Tibial artery (tissue), 4 donors: ENCODE measurements at places on chromosomes 1 and 21.

DNA sequence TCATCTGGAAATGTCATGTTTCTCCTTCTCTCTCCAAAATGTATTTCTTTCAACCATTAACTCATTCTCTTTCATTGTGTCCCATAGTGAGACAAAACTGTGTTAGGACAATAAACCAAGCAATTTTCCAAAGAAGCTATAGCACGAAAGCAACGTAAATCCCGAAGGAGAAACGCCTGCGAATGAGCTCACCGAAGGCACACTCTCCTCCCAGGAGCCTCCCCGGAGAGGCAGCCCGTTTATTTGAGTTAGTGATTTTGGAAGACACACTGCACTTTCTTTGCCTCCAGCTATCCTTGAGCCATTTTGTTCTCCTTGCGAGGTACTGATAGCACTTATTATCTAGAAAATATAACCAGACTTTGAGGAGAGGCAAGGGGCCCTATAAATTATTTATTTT lies 41.2 kb downstream of the RSPH1 start:
- DNase-seq, result no peak

DNA sequence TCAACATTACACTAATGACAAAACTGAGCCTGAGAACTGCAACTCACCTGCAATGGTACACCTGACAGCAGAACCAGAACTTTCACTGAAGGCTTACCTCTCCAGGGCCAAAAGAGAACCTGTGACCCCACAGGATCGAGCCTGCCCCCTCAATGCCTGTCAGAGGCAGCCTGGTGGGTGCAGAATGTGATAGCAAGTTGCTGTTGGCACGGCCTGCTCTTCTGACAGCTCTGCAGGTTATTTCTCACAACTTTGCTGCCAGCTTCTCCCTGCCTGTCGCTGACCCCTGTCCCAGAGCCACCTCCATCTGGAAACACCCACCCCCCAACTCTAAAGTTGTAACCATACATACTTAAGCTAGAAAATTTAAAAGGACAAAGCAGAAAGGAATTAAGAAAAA lies 35.2 kb downstream of the HIVEP3 start:
- DNase-seq, result no peak

GRCh38 chr1:59125154-59125553 lies 171.7 kb upstream of the FGGY start:
- no peak for DNase-seq

DNA sequence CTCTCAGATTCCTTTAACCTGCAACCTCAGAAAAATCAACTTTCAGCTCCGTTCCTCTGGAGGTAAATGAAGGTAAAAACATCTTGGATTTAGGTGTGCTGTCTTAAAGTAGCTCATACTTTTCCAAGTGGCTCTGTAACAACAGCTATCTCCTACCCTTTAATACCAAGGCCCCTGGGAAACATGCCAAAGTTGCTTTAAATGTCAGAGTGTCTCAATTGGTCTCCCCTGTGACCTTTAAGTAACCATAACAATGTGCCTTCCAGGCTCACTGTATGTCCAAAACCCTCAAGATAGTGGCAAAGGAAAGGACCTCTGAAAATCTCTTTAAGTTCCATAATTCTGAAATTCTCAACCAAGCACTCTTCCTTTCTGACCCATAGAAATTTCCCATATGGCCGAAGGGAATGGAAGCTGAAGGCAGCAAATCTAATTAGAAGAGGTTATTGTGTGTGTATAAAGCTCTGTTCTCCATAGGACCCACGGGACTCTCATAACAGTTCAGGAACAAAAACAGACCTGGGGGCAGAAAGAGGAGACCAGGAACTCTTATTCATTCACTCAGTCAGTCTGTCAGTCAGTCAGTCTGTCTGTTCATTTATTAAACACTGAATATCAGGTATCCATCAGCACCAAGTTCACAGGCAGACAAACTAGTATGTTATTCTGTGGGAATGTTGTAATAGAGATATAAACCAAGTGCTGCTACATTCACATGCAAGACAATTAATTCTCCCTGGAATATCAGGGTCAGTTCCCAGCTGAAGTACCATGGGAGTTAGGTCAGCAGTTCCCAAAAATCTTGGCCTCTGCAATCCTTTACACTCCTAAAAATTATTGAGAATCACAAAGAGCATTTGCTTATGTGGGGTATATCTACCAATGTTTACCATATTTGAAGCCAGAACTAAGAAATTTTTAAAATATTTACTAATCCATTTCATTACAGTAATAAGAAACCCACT lies 19.1 kb downstream of the ASTN1 start:
- no peak for DNase-seq

DNA sequence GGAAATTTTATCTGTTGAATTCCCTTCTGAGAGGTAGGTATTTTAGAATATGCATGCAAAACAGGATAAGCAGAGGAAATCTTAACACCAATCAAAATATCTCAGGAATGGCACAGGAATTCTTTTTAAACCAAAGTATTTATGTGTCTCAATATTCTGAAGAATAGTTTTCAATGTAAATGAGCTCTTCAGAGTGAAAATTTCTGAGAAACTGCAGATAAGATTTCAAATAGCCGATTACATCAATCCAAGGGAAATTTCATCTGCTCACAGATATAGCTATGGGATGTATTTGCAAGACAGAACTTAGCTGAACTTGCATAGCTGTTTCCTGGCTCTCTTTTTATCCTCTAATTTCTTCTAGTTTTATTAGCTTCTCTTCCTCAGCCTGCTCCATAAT lies 209.5 kb downstream of the GRIK1 start:
- no peak for DNase-seq

- peak; percentile 57 for DNase-seq
Observed at GRCh38 chr1:243849421-243850201, 432 bp downstream of the AKT3 start.

DNA sequence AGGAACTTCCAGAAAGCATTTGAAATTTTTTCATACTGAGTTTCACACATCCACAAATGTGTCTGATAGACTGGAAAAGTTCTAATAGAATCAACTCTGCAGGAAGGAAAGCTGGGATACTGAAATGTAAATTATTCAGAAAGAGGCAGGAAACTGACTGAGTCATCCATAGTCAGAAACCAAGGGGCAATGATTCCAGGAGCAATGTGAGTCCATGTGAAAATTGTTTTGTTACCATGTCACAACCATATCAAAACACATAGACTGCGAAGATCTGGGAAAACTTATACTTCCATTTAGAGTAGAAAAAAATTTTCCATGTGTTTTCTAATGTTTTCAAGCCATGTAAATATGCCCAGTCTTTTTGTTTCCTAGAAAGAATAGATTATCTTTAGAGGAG lies 142.3 kb upstream of the TMPRSS15 start:
- DNase-seq, result no peak

GRCh38 chr1:178145605-178146004 lies 51.7 kb downstream of the RASAL2 start:
- DNase-seq, result no peak

DNA sequence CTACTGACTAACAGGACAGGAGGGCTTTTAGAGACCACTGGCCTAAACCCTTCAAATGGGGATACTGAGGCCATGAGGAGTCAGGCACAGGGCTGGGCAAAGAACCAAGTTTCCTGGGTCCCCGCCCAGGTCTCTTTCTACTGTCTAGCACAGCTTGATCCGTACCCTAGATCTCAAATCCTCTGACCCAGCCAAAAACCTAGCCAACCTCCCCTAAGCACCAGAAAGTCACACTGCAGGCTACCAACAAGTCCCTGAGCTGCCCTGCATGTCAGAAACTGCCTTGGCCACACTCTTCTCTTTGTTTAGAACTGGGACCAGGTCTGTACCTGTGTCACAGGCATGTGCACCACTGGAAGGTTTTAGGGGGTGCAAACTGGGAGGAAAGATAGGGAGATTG lies 33.6 kb downstream of the AHDC1 start:
- DNase-seq, result no peak

DNA sequence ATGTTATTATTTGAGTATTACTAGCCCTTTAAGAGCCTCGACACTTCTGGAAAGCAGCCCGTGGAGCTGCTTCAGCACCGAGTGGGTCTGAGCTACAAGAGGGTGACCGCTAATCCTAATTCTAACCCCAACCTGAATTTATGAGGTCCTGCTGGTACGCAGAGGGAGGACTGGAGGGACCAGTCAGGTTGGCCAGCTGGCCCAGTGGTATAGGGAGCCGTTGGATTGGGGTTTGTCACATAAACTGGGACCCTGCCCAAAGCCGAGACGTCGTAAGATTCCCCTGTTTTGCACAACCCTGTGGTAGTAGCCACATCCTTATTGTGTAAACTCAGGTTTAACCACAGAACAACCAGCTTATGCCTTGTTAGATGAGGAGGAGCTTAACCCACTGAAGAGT lies 60.8 kb upstream of the F3 start:
- no peak for DNase-seq

- no peak for DNase-seq
Observed at GRCh38 chr1:61585714-61586113, 139.2 kb downstream of the TM2D1 start.

DNA sequence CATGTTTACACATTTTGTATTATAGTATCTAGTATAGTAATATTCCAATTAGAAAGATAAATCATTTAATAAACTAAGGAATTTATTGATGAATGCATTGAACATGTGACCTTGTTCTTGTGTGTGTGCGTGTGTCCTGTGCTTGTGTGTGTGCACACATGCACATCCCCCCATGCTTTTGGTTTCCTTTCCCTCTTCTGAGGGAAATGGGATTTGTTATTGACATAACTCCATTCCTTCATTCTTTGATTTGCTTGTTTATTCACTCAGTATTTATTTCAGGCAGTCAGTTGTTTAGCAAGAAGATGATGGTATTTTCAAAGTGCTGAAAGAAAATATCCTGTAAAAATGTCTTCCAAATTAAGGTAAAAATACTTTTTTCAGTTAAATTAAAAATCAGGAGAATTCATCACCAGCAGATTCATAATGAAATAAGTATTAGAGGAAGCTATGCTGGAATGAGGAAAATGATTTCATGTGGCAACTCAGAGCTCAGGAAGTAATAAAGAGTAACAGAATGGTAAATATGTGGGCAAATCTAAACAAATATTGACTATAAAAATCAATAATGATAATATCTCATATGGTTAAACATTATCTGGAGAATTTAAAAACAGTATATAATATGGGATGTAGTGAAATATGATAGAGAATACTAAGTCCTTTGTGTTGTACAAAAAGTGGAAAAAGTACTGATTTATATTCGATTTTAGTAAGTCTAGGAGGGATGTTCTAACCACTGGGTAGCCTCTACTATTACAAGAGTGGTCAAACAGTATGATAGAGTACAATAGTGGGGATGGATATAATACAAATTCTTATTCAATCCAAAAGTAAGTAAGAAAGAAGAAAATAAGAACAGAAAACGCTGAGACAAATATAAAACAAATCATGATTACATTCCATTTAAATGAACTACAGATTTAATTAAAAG lies 35.2 kb upstream of the SIPA1L2 start:
- no peak for DNase-seq

- no peak for DNase-seq
Observed at GRCh38 chr1:172357753-172358385, 62.6 kb upstream of the C1orf105 start.

DNA sequence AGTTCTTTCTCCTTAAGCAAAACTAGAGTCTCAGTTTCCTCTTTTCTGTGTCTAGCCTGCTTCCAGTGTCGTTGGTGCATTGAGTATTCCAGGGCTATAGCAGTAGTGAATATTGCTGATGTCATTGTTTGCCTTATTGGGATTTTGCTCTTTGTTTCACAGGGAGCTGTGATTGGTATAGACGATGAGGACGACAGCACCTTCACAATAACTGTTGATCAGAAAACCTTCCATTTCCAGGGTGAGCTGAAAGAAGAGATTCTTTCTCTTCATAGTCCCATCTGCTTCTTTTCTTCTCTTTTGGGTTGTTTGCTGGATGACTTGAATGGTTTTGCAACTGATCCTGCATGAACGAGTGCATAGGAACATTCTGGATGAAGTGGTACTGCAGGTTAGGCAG lies 52.4 kb downstream of the OSBPL9 start:
- DNase-seq, result no peak

DNA sequence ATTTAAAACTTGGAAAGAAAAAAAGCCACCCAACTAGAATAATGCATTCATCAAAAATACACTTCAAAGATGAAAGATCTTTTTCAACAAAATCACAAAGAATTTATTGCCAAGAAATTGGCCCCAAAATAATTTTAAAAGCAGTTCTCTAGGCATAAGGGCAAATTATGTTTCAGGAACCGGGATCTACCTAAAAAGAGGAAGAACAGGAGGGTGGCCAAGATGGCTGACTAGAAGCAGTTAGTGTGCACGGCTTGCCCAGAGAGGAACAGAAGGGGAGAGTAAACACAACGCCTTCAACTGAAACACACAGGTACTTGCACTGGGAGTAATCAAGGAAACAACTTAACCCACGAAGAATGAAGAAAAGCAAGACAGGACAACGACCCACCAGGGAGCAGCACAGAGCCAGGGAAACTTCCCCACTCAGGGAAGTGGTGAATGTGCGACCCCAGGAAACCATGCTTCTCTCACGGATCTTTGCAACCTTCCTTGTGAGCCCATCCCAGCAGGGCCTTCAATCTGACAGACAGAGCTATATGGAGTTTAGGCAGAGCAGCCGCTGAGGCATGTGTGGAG lies 46.1 kb downstream of the ACKR1 start:
- DNase-seq, result no peak

DNA sequence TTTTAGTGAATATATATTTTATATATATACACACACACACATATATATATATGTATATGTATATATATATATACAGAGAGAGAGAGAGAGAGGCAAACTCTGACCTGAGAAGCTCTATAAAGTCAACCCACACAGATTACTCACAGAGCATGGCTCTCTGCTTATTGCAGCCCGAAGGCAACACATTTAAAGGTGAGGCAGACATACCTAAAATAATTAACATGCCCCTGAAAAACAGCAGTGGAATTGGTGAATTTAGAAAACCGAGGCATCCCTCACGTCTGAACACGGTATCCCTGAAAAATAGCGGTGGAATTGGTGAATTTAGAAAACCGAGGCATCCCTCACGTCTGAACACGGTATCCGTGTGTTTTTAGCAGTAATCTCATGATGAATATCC lies 228.2 kb downstream of the KIF26B start:
- DNase-seq, result no peak

GRCh38 chr1:25922971-25923552 lies 16.8 kb upstream of the STMN1 start:
- peak; percentile 21 for DNase-seq

- no peak for DNase-seq
Observed at GRCh38 chr1:4021136-4021973, 121.3 kb upstream of the C1orf174 start.

- no peak for DNase-seq
Observed at GRCh38 chr21:18468790-18469189, 65.2 kb upstream of the TMPRSS15 start.

GRCh38 chr1:11961230-11961629 lies 19.0 kb upstream of the MFN2 start:
- DNase-seq, result no peak

DNA sequence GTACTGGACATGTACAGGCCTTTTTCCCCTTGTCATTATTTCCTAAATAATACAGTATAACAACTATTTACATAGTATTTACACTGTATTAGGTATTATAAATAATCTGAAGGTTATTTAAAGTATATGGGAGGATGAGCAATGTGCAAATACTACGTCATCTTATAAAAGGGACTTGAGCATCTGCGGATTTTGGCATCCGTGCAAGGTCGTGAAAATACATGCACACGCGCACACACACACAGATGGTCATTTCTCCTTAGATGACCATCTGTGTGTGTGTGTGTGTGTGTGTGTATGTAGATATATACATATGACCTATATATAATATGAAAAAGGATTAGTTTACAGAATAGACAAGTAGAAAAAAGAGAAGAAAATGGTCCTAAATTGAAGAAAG lies 15.4 kb downstream of the ALG14 start:
- no peak for DNase-seq
